Stimulated activated CD8-positive, alpha-beta memory T cell treated with anti-CD3 and anti-CD28 coated beads, Interleukin-12 subunit alpha, Interleukin-12 subunit beta, amount 100 ng/mL, for 1 hour (primary cell): ENCODE measurements at places on chromosomes 12 and 14.

DNA sequence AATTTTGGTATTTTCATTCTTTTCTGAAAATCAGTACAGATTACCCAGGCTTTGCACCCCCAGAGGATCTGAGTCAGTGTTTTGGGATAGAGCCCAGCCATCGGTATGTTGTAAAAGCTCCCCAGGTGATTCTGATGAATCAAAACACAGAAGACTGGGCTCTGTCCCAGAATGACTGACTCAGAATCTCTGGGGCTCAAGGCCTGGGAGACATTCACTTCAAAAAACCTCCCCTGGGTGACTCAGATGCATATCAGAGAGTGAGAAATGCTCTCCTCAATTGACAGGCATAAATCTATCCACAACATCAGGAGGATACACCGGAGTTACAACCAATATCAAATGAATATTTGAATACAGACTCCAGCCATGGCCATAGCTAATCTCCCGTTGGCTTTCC, 32.6 kb downstream of the SLC35F4 start:
- no peak for DNase-seq

DNA sequence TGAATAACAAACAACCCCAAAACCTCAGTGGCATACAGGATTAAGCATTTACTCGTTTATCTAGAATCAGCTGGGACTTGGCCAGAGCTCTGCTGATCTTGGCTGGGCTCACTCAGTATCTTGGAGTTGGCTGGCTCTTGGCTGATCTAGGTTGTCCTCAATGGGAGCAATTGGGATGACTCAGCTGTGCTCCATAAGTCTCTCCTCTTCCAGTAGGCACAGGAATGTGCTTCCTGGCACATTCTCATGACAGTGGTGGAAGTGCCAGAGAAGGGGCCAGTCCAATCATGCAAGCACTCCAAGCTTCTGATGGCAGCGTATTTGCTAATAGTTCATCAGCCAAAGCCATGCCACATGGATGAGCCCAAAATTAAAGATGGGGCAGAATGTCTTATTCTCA, 41.7 kb upstream of the ANO4 start:
- DNase-seq, result no peak

GRCh38 chr12:121799156-121799841, 4.5 kb upstream of the SETD1B start:
- no peak for DNase-seq

DNA sequence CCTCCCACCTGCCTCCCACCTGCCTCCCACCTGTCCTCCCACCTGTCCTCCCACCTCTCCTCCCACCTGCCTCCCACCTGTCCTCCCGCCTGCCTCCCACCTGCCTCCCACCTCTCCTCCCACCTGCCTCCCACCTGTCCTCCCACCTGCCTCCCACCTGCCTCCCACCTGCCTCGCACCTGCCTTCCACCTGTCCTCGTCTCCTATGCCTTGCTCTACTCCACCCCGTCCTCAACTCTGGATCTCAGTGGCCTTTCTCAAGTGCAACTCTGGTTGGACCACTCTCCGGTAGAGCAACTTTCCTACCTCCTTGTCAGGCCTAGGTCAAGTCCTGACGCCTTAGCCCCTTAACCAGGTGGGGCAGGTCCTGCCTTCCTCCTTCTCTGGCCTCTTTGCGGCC, 29.3 kb upstream of the PEX5 start:
- no peak for DNase-seq

DNA sequence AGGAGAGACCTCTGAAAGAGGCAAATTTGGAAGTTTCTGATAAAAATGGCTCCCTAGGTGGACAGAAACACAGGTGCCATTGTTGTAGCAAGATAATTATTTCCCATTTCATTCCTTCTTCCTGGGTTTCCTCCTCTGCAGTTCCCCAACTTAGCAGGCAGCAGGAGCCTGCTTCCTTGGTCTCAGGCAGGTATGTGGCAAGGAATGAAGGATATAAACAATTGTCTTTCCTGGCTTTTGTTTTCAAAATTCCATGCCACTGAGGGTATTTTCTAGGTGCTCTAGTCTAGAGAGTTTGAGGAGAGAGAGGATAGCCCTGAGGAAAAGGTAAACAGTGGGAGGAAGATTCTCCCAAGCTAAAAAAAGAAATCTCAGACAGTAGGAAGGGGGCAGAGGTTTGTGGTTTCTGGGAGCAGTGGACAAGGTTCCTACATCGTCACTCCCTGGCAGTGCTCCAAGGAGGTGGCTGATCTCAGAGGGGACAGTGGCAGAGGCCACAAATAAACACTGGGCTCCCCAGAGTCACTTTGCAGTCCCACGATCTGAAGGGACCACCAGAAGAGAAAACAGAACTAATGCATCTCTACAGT, 82.6 kb upstream of the IGF1 start:
- no peak for DNase-seq

DNA sequence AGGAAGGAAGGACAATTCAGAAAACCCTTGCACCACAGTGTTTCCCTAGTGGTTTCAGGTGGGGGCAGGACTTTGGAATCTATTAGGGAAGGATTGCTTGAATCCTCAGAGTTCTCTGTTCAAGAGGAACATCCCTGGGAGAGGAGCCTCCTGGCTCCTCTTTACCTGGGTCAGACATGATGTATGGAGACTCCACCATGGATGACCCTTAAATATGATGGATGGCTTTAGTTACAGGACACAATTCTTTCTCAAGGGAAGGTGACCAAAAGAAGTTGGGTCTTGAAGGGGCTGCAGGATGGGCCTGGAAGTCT, 396.6 kb downstream of the NRXN3 start:
- no peak for DNase-seq

GRCh38 chr14:96380735-96381134, 11.2 kb upstream of the AK7 start:
- no peak for DNase-seq

DNA sequence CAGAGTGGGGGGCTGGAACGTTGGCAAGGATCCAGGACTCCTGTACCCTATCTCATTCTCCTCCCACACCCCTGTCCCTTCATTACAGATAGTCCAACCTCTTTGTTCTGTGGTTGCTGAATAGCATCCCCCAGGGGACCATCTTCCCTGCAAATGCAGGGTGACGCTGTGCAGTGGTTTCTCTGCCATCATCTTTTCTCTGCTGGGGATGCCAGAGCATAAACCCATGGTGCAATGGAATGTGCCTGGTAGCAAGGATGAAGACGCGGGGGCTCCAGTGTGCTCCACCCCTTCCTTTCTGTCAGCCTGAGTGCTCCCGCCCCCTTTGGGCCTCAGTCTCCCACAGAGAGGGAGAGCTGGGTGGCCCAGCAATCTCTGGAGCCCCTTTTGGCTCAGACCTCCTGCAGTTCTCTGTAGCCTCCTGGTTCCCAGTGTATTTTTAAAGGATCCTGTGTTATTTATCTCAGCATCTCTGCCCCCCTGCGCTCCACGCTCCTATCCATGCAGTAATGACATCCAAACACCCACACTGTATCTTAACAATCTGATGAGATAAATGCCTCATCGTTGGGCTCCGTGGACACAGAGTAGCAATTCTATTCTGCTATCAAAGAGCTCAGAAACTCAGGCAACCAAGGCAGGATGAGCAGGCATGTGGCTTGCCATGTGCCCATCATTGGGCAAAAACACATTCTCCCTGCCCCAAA, 212.8 kb downstream of the CACNA1C start:
- no peak for DNase-seq

- no peak for DNase-seq
Measured at GRCh38 chr12:39368891-39369290, 74.0 kb downstream of the KIF21A start.

DNA sequence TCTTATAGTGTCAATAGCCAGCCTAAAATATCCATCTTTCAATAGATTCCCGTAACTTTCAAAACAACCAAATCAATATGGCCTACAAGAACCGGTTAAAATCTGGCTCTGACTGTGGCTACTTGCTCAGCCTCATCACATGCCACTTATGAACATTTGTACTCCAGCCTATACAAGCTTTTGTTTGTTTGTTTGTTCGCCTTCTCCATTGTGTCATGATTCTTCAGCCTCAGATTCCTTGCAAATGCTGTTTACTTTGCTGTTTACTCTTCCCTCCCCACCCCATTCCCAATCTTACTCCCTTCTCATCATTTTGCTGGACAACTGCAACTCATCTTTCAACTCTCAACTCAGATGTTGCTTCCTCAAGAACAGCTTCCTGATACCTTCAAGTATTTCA, 161.2 kb downstream of the CAPZA3 start:
- no peak for DNase-seq

DNA sequence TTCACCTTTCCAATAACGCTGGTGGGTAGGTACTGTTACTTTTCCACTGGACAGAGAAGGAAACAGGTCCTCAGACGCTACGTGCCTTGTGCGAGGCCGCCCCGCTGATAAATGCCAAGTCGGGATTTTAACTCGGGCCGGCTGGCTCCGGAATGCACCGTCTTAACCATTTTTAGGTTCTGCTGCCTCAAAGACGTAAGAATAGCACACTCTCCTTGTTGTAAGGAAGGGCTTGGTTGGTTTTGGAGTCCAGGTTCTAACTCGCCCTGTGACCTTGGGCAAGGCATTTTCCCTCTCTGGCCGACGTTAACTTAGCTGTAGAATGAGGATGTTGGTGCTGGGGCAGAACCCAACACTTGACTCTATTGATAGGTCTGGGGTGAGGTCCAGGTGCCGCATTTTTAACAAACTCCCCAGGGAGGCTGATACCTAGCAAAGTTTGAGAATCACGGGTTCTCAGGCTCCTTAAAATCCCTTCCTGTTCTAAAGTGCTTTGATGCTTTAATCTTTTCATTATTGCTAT, 814 bp downstream of the ANKRD13A start:
- no peak for DNase-seq

DNA sequence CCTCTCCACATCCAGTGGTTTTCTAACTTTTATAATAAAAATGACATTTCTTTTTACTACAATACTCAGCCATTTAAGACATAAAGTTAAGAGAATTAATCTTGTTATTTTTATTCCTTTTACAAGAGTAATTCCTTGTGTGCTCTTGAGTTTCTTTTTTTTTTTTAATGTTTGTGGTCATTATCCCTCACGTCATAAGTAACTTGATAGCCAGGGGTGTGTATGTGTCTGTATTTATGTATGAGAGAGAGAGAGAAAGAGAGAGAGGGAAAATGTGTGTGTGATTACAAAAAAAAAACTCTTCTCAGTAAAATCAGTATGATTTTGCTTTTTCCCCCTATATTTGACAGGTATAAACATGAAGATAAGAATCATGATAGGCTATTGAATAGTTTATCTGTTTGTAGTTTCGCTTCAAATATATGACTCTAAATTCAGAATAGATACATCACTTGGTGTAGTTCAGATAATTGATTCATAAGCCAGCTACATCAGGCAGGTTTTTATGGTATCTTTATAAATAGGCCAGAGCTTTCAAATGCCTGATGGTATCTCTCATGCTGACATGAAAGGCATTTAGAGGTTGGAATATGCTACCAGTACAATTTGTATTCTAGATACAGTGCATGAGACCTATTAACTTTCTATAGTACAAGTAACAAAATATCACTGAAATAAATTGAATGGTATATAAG, 34.9 kb downstream of the RERGL start:
- no peak for DNase-seq

GRCh38 chr14:89652352-89652751, 235.3 kb upstream of the FOXN3 start:
- DNase-seq, result no peak

DNA sequence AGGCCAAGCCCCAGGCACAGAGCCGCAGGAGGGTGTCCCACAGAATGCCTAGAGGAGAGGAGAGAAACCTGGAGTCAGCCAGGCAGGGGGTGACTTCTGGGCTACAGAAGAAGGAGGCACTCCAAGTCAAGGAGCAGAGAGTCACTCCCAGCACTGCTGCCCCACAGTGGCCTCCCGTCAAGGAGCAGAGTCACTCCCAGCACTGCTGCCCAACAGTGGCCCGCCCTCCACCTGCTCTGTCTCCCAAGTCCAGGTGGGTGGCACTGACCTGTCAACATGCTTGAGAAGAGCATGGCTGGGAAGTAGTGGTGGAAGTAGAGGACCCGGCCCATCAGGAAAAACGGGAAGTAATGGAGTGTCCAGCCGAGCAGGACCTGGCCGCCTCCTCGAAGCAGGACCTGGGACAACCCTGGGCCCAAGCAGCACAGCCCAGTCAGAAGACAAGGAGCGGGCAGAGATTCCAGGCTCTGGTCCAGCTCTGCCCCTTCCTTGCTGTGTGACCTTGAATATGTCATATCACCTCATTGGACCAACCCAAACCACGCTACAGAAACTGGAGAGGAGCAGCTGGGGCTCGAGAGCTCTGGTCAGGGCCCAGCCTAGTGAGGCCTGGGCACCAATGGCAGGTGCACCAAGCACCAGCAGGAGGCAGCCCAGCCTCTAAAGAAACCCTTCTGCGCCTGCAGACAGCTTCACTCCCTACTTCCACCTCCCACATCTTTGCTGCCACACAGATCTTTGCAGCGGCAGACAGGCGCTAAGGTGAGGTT, 7.6 kb upstream of the NGB start:
- no peak for DNase-seq

- DNase-seq, result no peak
Measured at GRCh38 chr12:104167519-104168458, 29.8 kb upstream of the NFYB start.

GRCh38 chr12:13652105-13652504, 329.3 kb downstream of the GRIN2B start:
- no peak for DNase-seq

DNA sequence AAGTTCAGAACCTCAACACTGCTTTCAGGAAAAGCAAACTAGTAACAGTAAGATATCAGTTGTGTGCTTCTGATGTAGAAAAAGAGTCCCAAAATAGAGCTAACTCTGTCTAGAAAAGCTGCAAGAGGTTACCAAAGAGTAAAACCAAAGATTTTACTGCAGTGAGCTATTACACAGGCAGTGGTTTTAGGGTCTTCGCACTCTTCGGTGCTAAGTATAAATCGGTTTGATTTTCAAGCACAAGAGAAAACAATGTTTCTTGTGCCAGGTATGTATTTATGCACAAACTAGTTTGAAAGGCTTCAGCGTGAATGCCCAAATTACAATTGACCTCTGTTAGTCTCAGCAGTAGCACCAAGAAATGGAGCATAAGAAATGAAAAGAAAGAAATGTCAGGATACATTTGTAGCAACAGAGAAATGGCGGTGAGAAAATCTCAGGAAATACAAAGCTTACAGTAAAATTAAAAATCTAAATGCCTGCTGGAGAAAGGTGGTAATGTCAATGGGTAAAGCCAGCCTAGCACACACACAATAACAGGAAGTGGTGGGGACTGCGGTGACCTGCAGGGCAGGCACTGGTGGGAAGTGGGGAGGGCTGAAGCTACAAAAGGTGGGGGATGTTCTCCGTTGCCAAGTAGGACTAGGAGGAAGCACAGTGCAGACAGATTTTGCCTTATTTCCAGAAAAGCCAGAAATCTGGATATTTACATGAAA, 18.0 kb upstream of the DYRK2 start:
- DNase-seq, result peak; percentile 63
